CD4-positive, alpha-beta T cell treated with Interleukin-15 for 1 hour (primary cell): ENCODE measurements at places on chromosomes 3 and 15.

GRCh38 chr3:156978481-156978961 lies 152.4 kb downstream of the LEKR1 start:
- no peak for DNase-seq

GRCh38 chr3:159829539-159830227 lies 159.0 kb upstream of the IL12A start:
- no peak for DNase-seq

GRCh38 chr3:111968319-111969054 lies 10.3 kb upstream of the ABHD10 start:
- no peak for DNase-seq

GRCh38 chr3:150868282-150868681 lies 37.0 kb downstream of the MINDY4B start:
- DNase-seq, result no peak

DNA sequence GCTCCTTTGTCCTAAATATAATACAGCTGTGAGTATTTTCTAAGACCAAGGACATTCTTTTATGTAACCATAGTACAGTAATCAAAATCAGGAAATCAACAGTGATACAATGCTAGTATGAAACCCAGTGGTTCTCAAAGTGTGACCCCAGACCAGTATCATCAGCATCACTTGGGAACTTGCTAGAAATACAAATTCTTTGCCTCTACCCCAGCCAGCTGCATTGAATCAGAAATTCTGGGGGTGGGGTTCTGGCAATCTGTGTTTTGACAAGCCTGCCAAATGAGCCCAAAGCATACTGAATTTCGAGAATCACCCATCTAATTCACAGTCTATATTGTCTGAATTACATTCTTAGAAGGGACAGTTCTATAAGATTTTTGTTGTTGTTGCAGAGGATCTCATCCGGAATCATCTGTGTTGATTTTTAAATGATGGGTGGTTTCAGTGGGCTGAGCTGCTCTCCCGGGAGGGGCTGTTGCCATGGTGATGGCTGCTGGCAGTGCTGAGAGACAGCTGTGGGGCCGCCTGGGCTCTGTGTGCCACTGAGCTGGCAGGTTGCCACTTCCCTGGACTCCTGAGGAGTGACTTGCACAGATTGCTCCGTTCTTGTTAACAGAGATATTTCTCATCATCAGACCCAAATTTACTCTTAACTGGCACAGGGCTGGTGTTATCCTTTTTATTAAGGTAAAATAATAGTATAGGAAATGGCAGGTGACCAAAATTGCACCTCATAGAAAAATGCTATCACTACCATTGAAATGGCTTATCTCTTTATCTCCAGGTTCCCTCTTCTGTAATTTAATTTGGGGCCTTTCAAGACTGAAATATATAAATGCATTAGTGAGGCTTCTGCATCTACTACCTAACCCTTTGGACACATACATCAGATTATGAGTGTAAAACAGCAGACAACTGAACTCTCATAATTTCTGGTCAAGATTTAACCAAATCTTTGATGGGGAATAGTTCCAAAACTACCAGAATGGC lies 56.5 kb downstream of the NEK11 start:
- DNase-seq, result no peak

DNA sequence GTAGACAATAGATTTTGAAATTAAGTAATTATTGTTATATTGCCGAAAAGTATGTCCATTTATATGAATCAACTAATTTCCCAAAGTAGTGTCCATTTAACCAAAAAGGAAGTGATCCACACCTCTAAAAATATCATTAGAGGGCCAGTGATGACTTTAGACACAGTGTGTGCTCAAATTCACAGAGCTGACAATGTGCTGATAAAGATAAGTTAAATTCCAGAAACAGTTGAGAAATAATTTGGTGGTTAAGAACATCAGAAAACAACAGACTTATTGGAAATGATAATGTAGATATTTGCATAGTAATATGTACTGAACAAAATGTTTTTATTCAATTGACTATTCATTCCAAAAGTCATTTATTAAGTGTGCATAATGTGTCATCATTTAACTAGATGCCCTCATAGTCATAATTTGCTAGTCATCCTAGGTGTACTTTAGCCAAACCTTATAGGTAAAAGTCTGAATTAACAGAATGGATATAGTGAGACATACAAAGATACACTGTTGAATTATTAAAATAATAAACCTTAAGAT lies 230.2 kb upstream of the ADAMTS9 start:
- no peak for DNase-seq

DNA sequence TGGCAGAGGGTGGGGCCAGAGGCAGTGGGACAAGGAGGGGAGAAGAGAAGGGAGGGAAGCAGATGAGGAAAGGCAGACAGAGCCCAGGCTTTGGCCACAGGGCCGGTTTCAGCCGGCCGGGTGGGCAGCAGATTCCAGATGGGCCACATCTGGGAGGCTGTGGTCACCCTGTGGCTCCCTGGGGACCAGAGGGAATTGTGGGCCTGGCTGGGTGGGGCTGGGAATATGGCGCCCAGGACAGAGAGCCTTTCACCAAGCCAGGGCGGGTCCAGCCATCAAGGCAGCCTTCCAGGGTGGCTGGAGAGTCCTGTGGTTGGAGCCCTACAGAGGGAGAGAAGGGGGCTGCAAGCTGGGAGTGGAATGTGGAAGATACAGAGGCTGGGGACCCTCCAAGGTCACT lies 18.9 kb downstream of the PTH1R start:
- DNase-seq, result no peak

- no peak for DNase-seq
Observed at GRCh38 chr3:134644731-134645514, 5.9 kb downstream of the KY start.

GRCh38 chr15:99717161-99718009 lies 15.9 kb downstream of the LYSMD4 start:
- no peak for DNase-seq

DNA sequence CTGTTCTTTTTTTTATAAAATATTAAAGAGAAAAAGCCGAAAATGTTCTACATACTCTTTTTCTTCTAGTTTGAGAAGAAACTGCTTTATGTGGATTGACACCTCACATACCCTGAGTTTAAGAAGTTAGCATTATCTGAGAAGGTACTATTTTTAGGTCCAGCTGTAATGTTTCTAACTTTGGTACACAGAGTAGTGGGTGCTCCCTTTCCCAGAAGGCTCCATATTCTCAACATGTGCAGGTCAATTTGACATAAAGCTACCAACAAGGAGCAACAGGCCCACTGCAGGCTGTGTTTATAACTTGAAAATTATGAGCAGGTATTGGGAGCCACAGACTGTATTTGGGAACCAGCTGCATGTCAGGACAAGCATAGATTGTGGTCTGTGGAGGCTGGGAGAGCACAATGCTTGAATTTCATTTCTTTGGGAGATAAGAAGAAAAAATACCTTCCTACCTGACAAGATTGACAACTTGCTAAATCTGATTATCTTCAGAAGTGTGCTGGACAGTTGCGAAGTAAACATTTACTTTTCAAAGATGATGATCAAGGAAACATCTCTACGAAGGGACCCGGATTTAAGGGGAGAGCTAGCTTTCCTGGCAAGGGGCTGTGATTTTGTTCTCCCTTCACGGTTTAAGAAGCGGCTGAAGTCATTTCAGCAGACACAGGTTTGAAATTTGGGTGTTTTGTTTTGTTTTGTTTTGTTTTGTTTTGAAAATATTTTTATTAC lies 57.2 kb downstream of the PPP2R3A start:
- no peak for DNase-seq

DNA sequence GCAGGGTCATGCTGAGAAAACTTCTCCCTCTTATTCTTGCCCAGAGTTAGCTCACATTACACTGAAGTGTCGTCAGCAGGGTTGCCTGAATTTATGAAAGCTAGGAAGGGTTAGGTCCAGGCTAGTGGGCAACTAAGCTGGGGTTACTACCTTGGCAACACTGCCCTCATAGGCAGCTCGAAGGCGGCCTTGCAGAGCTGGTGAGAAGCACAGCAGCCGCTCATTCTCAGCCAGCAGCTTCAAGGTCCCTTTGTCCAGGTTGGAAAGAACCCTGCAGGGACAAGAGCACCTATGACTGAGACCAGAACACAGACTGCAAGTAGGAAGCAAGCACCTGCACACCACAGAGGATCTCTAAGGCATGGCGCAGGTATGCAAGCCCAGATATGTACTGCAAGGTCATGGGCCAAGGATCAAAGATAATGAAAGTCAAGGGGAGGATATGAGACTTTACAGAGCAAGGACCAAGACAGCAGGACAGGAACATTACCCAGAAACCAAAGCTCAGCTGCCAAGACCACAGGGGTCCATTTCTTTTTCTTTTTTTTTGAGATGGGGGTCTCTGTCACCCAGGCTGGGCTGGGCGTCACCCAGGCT lies 2.8 kb downstream of the CDAN1 start:
- DNase-seq, result no peak

- no peak for DNase-seq
Observed at GRCh38 chr15:72249142-72249810, 18.3 kb upstream of the PKM start.

GRCh38 chr15:48644827-48645557 lies 517 bp downstream of the FBN1 start:
- DNase-seq, result no peak

DNA sequence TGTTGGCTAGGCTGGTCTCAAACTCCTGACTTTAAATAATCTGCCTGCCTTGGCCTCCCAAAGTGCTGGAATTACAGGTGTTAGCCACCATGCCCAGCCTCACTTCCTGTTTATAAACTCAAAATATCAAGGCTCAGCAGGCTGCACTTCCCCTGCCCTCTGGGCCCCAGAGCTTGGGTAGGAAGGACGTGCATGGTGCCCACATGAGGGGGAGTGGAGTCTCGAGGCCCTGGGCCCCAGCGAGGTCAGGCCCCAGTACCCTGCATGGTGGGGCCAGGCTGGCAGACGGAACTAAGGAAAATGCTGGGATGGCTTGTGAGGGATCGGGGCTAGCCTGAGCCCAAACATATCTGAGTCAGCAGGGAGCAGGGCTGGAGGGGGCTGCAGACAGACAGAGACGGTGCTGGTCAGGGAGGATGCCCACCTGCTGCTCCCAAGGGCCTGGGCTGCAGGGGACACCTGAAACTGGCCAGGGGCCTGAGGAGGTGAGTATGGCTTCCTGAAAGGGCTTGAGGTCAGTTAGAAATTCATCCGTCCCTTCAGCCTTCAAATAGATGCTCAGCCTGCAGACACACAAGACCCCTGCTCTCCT lies 5.1 kb downstream of the SPTBN5 start:
- no peak for DNase-seq

GRCh38 chr3:86228101-86228500 lies 762.8 kb downstream of the VGLL3 start:
- no peak for DNase-seq

DNA sequence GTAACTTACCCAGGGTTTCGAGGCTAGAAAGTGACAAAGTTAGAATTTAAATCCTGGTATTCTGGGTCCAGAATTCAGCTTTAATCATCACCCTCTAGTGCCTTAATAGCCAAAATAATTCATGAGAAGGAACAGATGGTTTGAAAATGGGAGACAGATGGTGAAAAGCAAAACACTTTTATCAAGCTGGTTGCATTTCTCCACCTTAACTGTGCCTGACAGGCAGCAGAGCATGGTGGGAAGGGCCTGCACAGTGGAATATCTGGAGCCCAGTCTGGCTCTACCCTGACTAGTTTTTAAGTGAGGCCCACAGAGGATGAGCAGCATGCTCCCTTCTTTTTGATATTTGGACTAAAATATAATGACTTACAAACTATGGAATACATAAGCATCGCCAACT lies 35.6 kb upstream of the RASGRP1 start:
- no peak for DNase-seq

- DNase-seq, result no peak
Observed at GRCh38 chr3:55899887-55900286, 412.8 kb upstream of the WNT5A start.

- no peak for DNase-seq
Observed at GRCh38 chr3:42195879-42196330, 70.1 kb downstream of the CCK start.

DNA sequence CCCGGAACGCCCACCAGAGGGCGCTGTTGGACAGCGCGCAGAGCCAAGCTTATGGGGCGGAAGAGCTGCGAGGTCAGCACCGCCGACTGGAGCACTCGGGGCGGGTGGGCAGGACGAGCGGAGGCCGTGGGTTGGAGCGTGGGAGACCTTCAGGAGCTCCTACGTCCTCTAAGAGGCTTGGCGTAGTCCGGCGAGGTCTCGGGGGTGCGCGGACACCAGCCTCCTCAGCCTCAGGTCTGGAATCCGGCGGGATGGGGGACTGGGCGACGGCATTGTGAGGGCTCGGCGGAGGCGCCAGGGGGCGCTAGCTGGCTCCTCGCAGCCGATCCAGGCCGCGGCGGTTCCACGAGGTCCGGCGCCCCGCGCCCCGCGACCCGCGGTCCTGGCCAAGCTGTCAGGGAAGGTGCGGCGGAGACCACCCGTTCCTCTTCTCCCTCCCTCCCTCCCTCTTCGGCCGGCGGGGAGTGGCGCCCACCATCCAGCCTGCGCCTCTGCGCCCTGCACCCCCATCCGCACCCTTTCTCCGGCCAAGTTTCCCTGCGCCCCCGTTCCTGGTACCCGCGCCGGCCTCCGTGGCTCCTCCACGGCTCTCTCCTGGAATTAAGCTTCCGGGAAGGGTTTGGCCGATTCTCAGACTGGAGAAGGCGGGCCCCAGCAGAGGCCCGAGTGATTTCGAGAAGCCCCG lies 24.3 kb upstream of the POLG start:
- DNase-seq, result peak; percentile 78
